ENCODE measurements at places on chromosomes 3 and 15.

GRCh38 chr3:197520311-197521276 is 35.2 kb downstream of the BDH1 start:
- DNase-seq, result no peak

DNA sequence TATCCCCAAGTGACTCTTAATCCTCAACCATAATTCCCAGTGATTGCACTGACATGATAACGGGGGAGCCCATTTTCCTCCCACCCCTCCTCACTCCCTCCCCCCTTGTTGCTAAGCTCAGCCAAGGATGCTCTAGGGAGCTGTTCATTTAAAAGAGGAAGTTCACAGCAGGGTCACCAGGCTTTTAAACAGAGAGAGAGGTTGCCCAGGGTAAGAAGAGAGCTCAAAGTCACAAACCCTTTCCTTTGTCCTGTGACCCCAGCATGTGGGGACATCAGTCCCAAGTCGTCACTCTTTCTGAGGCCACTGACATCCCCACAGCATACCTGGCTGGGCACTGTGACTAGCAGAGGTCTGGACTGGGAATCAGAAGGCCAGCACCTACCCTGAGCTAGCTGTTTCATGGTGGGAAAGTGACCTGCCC is 144.1 kb downstream of the RORA start:
- DNase-seq, result no peak

DNA sequence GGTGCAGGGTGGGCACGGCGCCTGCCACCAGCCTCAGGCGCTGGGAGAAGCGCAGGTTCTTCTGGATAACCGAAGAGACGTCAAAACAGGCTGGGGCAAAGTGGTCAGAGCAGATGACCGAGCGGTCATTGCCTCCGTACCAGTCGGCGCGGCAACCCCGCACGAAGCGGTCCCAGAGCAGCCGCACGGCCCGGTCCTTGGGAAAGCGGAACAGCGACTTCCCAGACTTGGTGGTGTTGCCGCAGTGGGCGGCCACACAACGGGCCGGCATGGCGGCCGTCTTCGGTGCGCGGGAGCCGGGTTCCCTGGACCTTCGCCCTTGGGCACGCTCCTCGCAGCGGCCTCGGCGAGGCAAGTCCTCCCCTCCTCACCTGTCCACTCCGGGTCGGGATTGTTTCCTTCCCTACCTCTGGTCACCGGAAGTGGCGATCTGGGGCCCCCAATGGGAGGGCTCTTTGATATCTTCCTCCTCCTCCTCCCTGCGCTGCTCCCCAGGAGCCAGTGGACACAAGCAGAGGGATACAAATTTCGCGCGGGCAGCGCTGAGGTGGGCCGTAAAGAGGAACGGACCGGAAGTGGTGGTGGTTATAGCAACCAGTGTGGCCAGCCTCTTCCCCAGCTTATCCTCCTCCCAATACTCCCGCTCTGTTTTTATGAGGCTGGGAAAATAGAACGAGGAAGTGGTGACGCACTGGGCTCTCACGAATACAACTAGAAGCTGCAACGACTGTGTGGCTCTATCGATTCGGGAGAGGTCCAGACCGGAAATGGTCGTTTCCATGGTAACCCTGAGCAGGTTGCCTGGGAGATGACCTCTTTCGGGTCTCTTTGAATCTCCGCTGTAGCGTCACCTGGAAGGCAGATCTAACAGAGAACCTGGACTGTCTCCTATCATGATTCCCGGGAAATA is at the start of the genes LRRC49 and THAP10:
TSS of gene LRRC49 (plus strand) at position 825 of the 910 bp plus-strand sequence. CDS start at position 894, 69 bp downstream.
TSS of gene THAP10 (minus strand) at position 432 of the 910 bp plus-strand sequence. CDS start at position 271, 161 bp downstream.
- no peak for DNase-seq

- DNase-seq, result no peak
Observed at GRCh38 chr3:87997298-87997697, 61.5 kb downstream of the CGGBP1 start.

GRCh38 chr3:10274601-10275000 is 18.1 kb downstream of the GHRL start:
- DNase-seq, result no peak

DNA sequence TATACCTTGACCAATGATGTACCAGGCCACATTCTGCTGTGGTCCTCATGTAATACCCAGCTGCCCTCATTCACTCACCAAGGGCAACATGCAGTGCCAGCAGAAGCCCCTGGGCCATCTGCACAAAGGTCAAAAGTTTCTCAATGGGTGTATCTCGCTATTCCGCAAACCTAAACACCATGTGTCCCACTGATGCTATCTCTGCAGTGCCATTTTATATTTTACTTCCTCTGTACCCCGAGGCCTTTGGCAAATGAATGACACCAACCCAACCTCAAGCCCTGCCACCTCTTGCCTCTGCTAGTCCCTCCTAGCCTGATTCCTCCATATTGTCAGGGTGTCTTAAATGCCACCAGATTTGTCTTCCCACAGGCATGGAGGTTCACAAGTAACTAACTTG is 59.2 kb downstream of the AAGAB start:
- DNase-seq, result no peak

- no peak for DNase-seq
Observed at GRCh38 chr3:147431751-147432150, 22.6 kb downstream of the ZIC1 start.

DNA sequence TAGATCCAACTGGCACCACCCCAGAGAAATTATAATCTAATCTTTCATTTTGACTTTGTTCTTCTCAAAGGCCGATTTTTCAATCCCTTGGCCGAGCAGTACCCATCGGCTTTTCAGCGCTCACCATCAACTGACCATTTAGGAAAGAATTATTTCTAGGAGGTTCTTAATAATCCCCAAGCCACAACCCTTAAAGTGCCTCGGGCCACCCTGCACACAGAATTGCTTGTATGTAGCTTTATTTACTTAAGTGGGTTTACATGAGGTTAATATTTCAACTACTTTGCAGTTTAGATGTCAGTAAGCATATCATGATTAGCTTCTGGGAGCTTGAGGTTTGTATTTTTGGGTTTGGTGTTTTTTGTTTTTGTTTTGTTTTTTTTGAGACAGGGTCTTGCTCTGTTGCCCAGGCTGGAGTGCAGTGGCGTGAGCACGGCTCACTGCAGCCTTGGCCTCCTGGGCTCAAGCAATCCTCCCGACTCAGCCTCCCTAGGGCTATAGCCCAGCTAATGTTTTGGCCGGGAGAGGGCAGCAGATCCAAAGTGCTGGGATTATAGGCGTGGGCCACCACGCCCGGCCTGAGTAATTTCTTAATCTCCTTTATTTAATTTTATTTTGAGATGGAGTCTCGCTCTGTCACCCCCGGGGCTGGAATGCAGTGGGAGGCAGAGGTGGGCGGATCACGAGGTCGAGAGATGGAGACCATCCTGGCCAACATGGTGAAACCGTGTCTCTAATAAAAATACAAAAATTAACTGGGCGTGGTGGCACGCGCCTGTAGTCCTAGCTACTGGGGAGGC is 801 bp upstream of the CDAN1 start:
- DNase-seq, result no peak

DNA sequence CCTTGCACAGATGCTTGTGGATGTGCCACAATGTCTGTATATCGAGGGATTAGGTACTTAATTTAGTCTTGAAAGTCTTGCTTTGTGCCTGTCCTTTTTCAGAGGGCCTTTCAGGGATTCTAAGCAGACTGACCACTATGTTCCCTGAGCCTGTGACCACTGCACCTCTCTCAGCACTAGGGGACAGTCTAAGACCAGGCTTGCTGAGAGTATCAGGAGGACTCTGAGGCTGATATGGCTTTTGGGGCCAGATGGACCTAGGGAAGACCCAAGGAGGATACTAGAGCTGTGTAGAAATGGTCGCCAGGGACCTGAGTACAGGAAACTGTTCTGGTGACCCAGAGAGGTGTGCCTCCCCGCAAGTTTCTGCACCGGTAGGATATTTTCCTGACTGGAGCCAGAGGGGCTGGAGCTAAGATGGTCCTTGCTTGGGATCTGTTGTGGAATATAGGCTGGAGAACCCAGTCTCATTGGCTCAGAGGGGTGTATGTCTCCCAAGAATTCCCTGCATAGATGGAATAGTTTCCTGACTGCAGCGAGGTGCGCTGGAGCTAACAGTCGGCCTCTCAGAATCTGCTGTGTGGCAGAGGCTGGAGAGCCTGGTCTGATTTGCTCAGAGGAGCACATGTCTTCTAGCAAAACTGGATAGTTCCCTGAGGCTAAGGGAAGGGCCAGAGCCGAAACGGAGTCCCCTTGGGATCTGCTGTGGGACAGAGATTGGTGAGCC is 213.2 kb upstream of the DCBLD2 start:
- DNase-seq, result no peak

- no peak for DNase-seq
Observed at GRCh38 chr3:173529062-173529711, 131.6 kb downstream of the NLGN1 start.

GRCh38 chr3:37631686-37632085 is 230.0 kb upstream of the CTDSPL start:
- DNase-seq, result no peak

DNA sequence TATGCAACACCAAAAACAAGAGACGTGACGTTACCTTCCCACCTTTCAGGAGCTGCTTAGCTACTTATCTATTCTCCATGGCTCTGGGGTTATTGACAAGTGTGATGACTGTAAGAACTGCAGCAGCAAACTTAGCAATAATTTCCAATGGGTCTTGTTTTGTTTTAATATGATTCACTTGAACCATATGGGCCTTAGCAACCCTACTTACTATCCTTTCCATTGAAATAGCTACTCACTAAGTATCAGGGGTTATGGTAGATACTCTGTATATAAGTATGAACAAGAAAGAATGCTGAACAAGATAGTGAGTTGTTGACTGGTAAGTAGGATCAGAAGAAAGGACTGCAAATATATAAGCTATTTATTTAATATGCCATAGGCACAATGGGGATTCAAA is 69.3 kb upstream of the BBX start:
- DNase-seq, result no peak

DNA sequence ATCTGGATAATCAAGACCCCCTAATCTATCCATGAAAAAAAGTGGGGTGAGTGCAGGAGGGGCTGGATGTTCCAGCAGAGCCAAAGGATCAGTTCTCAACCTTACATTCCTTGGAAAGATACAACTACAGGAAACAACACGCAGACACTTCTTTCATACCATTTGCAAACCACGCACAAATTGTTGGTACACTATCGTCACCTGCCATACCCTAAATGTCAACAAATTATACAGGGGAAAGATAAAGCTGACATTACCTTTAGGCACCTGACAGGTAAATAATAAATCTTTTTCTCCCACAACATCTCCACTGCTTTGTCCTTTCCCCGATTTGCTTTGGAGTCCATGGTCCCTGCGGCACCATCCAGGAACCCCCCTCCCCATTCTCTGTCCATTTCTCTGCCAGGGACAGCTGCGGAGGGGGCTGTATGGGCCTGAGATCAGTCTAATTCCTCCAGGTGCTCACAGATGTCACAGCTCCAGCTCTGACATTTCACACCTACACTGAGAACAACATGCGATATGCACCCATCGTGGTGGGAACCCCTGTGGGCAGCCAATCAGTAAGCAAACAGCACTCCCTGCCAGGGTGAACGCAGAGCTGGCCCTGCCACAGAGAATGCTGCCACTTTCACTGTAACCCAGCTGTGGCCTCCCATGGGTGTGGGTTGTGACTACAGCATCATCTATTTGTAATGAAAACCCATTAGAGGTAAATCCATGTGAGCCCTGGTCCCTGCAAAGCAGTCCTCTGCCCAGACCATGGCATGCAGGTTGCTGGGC is 37.7 kb upstream of the BCL2L10 start:
- no peak for DNase-seq

DNA sequence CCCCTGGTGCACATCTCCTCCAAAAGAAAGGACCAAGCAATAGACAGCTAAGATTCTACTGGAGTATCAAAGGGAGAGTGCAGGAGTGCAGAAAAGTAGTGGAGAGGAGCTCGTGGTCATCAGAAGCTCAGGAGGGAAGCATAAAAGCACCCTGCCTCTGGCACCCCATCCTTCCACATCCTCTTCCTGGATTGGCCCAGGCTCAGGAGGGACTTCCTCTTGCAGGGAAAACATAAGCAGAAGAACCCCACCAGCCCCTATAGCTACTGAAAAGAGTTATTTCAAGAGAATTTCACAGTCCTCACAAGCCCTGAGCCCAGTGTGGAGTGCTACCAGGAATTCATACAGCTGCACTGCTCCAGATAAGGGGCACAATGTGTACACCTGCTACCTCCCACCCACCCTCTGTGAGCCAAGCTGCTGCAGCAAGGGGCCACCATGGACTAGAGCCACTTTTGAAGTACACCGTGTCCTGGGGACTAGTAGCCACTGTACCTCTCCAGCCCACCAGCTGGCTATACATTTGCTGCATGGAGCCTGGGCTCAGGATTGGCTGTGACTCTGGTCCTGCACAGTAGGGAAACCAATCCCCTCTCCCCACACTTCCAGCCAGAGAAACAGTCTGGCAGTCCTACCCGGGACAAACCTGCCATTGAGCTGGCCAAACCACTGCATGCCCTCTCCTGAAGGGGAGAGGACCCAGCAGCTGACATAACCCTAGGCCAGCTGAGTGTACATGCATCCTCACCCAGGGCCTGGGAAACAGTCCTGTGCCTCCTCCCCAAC is 43.0 kb downstream of the CD200R1 start:
- DNase-seq, result no peak

- DNase-seq, result no peak
Observed at GRCh38 chr15:88974392-88974791, 61.2 kb upstream of the MFGE8 start.

GRCh38 chr15:46365572-46365971 is 730.7 kb downstream of the SQOR start:
- DNase-seq, result no peak

GRCh38 chr3:187969581-187969950 is 184.4 kb upstream of the LPP start:
- DNase-seq, result no peak

GRCh38 chr3:116341381-116341780 is 103.9 kb downstream of the LSAMP start:
- no peak for DNase-seq

- no peak for DNase-seq
Observed at GRCh38 chr3:172918568-172919296, 168.2 kb downstream of the ECT2 start.

DNA sequence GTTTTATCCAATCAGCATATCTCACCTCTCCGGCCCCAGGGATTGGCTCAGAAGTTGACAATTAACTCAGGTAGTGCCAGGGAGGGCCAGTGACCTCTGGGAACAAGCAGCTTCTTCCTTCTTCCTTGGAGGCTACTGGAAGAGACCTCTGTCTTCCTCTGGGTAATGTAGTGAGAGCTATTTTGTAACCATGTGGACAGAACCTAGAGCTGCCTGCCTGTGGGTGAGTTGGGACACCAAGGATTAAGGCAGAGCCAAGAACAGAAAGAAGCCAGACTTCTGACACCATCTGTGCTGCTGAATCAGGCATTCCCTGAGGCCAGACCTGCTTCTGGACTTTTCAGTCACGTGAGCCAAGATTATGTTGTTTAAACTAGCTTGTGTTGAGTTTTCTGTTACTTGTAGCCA is 5.9 kb upstream of the NDUFAF1 start:
- no peak for DNase-seq

DNA sequence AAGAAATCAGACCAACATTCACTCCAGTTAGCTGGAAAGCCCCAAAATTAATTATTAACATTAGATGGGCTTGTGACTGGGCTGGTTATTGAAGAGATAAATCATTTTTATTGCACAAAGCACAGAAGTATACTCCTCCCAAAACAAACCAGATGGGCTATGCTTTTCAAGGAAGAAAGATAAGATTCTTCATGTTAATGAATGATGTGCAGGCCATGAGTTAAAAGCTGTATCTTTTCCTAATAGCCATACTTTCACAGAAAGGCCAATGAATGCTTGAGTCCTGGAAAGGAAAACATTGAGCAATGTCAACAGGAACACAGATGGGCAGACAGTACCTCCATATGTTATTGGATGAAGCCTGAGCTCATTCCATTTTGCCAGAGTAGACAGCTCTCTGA is 55.4 kb downstream of the OCA2 start:
- no peak for DNase-seq
